ENCODE measurements at places on chromosomes 1 and 21.

GRCh38 chr1:34774957-34775356 lies 6.1 kb upstream of the GJB3 start:
- no peak for DNase-seq

- DNase-seq: no peak
Measured at GRCh38 chr1:240020871-240021270, 70.8 kb upstream of the FMN2 start.

DNA sequence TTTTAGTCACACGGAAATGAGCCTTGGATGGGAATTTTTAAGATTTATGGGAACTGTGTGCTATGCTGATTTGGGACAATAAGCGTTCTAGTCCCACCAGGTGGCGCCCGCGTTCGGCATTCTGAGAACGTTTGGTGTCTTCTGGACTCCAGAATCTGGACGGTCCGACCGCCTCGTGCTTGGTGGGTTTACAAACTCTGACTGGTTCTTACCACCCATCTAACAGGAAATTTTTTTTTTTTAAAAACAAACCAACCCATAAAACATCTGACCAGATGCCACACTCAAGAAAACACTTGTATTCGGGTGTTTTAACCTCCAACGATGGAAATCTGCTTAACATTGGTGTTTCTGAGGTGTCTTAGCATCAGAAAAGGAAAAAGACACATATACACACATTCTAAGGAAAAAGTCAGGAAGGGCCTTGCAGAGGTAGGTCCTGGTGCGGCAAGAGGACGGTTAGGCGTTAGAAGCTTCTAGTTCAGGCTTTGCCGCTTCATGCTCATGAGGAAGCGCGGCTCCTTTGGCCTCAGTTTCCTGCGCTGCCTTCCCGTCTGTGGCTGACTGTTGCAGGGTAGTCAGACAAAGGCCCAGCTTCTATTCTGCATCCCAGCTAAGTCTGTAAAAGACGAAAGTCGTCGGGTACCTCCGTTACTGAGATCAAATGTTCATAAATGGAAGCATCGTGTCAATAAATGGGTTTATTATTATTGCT lies 814 bp upstream of the DYRK3 start:
- peak; percentile 85 for DNase-seq

DNA sequence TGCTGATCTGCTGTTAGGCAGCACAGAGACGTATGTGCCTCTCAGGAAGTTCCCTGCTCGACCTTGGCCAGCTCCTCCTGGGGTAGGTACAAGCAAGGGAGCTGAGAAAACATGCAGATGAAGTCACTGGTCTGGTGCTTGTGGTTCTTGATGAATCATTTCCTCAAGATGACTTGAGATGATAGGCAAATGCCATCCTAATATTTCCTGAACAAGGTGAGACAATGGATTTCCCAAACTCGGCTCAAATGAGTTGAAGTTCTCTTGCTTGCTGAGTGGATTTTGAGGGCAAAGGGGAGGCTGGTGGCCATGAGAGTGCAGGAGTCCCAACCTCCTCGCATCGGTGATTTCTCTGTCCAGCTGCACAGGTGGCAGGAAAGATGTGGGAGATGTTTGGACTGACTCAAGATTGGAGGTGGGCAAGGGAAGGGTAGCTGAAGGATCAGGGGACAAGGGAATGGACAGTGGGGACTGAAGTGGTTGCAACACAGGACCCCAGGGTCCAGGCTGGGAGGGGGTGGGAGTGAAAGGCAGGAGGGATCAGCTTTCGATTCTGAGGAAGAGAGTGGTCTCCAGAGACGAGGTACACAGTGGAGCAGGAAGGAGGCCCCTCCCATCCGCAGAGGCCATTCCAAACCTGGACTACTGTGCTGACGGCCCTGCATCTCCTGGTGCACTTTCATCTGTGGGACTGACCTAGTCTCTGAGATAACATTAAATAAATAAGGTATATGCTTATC lies 63.9 kb downstream of the CAPN2 start:
- no peak for DNase-seq

GRCh38 chr1:147717051-147717705 lies 43.2 kb downstream of the GJA5 start:
- DNase-seq: peak; percentile 86

DNA sequence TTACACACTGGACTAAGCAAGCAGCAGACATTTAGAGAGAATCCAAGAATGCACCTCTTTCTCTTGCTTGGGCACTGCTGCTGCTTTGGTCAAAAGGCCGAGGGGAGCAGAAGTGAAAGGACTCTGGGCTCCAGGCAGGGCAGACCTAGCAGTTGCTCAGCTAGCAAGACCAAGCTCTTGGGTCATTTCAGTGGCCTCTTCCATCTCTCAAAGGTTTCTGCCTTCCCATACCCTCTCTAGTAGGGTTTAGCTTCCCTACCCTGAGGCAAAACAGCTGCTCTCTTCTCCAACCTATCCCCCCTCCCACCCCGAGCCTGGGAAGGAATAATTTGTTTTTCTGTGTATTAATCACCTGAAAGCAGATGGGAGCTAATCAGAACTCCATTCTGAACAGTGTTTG lies 25.8 kb downstream of the TFAP2E start:
- DNase-seq: no peak

DNA sequence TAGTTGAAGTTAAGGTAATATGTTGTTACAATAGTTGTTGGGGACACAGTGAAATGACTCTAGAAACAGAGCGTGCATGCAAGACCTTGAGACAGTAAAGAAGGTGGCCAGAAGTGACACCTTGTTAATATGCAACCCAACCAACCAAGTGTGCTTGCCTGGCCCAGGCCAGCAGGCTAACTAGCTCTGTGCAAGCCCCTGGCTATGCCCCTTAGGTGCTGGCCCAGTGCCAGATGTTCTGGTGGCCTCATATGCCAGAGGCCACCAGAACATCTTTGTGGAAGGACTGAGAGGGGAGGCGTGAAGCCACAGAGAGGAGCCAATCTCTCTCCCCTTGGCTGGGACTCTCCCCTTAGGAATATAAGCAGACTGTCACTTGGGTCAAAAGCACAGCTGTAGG lies 111.2 kb upstream of the JUN start:
- DNase-seq: no peak

DNA sequence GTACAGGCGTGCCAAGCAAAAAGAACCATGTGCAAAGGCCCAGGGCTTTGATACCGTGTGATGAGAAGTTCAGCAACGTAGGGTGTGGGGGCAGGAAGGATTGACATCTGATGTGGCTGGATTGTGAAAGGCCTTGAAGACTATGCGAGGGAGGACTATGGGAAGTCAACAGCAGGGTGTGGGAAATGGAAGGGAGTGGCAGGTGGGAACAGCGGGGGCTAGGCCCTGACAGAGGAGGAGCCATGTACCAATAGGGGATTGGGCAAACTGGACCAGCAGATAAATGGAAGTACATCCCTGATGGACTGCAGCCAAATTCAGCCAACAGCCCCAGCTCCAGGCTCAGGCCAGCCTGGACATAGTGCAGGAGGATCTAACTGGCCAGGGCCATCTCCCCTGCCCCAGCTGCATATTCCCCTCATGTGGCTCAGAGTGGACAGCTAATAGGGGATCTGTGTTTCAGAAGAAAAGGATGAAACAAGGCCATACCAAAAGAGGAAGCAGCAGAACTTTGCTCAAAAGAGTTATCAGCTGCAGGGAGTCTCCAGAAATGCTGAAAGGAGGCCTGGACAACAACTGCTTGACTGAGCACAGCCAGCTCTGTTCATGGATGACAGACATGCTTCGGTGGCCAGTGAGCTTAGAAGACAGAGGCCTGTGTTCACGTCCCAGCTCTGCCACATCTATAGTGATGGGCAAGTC lies 140.2 kb upstream of the SGIP1 start:
- no peak for DNase-seq

GRCh38 chr1:44242746-44243145 lies 29.5 kb downstream of the DMAP1 start:
- DNase-seq: no peak

GRCh38 chr1:221644663-221645258 lies 97.1 kb downstream of the DUSP10 start:
- DNase-seq: no peak

DNA sequence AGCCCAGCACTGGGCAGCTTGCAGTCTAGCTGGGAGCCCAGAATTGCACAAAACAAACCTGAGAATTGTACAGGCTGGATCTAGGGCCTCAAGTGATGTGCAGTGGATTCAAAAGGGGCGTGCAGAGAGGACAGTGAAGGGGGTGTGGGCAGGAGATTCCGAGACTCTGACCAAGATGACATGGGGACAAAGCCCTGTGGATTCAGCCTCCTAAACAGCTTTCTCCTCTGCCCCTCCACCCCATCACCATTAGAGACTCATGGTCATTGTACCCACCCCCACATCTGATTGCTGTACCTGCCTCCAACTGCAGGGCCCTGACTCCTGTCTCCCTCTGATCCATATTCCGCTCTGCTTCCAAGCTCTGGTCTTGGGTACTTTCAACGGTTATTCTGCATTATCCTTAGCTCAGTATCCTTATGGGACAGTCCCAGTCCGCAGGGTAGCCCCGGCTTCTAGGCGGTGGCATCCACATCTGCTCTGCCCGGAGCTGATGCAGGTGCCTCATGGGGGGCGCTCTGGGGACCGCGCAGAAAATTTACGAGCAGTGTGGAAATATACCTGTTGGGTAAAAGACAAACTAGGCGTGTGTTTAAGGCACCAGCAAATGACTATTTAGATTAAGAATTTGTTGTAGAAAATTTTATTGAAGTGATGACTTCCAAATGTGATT lies 1.7 kb upstream of the BMP8A start:
- DNase-seq: no peak

DNA sequence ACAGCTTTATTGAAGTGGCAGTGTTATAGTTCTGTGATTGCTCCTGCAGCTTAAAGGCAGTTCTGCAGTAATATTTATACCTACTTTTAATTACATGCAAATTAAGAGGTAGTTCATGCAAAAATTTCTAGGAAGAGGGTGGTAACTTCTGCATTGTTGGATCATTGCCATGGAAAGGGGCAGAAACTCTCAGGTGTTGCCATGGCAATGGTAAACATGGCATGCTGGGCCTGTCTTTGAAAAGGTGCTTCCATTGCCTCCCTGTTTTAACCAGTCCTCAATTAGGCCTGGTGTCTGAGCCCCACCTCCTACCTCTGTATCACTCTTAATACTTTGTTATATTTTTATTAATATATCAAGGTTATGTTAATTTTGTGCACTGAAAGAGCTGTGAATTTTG lies 104.7 kb downstream of the DISC1 start:
- DNase-seq: no peak

- DNase-seq: no peak
Measured at GRCh38 chr1:245942856-245943255, 564.2 kb downstream of the SMYD3 start.

DNA sequence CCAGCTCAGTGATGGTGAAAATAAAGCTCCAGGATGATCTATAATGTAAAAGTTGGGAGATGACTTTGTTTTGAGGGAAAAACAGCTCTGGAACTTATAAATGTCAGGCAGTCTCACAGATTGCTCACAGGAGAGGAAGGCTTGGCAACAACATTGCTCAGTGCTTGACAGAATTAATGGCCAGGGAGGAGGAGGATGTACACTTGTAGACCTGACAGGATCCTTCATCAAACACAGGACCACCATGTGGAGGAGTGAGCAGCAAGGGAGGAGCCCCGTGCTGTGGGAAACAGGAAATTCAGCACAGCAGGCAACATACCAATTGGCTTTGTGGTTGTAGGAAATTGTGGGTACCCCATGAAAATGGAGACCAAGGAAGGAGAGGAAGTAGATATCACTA lies 291.8 kb upstream of the CAMK1G start:
- no peak for DNase-seq

DNA sequence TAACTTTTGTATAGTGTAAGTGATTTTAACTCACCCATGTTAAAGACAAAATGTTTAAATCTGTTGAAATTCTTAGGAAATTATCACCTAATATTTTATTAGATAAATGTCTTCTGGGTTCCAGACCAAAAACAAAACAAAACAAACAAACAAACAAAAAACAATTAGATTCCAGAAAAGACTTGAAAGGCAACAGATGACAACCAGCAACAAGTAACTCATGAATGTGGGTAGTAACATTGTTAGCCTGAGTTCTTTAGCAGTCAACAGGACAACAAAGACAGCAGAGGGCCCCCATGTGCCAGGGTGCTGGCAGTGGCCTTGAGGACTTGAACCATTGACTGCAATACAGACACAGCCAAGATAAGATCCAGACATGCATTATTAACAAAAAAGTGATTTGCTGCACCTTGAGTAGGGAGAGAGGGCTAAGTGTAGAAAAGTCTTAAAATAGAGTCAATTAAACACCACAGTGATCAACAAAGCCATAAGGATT lies 2.4 kb upstream of the CD247 start:
- DNase-seq: no peak

DNA sequence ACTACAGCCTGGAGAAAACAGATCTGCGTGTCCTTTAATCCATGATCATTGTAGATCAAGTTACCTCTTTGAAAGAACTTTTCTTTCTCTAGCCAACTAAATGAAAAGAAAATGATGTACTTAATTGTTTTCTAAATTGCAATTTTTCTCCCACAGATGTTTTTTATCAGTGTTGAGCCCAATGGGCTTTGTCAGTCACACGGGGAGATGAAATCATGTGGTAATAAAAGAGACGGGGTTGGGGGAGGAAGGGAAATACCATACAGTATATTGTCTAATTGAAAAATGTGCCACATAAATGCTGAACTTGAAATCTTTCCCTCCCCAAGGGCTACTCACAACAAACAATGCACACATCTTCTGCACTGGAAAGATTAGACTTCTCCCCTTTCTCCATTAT lies 58.4 kb downstream of the NTMT2 start:
- no peak for DNase-seq

DNA sequence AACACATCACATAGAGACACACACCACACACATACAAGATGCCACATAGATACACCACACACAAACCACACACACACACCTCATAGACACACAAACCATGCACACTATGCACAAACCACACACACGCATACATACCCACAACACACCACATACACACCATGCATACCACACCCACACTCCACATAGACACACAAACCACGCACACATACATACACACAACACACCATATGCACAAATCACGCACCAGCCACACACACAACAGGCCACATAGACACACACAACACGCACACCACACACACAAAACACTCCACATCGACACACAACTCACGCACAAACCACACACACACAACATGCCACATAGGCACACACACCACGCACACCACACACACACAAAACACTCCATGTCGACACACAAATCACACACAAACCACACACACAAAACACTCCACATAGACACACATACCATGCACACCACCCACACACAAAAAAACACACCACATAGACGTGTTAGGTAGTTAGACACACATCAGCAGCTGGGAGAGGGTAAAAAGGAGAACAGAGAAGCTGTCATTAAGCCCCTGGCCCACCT lies 49.5 kb upstream of the SLC19A1 start:
- no peak for DNase-seq

DNA sequence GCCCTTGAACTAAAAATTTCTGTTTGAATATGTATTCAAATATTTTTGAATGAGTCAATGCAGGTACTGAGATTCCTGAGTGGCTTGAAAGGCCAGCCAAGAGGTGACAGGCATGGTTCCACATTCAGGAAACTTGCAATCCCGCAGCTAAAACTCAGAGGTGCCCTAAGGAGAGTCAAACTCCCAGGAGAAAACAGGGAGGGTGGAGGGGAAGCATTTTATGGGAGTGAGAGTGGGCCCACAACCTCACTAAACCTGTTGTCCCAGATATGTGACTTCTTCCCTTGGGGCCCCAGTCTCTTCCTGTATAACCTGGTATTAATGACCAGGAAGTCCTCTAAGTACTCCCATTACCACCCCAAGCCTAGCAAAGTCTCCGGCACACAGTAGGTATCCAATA lies 189.6 kb downstream of the PLPP3 start:
- DNase-seq: no peak

- DNase-seq: no peak
Measured at GRCh38 chr1:63908016-63908415, 134.2 kb downstream of the ROR1 start.
